Eye (tissue), 1 donor: ENCODE measurements at places on chromosomes 11 and 22.
A peak's percentile ranks its signal among the peaks of the same experiment; 100 is the strongest.

DNA sequence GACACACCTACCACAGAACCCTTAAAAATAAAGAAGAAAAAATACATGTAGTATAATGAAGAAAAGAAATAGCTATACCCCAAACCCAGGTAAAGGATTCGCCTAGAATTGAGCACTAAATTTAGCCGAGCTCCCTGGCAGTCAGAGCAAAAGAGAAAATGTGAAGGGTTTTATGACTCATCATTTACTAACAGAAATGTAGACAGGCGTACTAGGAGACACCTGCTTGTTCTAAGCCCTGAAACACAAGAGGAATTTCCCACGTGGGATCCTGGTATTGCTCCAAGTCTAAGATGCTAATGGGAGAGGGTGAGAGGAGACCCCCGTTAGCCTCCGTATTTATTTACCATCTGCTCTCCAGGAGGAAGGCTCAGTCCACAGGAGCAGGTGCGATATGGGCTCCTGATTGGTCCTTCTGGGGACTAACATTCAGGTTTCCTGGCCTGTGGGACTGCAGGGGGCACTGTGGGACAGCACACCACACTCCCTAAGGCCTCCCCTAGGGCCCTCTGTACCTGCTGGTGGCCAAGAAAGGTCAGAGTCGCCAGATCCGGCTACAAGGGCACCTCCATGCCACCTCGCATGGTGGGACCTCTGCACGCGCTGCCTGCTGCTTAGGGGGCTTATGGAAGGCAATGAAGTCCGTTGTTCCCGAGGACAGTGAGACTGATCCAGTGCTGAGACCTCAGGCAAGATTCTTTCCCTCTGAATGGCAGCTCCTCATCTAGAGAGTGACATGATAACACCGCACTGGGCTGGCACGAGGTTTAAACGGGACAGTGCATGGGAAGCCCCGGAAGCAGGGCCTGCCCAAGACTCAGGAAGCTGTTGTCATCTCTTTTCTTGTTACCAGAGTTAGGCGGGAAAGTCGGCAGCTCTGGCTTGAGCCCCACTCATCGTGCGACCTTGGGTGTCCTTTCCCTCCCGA, 25.8 kb downstream of the KCNC1 start:
- peak; percentile 59 for DNase-seq

DNA sequence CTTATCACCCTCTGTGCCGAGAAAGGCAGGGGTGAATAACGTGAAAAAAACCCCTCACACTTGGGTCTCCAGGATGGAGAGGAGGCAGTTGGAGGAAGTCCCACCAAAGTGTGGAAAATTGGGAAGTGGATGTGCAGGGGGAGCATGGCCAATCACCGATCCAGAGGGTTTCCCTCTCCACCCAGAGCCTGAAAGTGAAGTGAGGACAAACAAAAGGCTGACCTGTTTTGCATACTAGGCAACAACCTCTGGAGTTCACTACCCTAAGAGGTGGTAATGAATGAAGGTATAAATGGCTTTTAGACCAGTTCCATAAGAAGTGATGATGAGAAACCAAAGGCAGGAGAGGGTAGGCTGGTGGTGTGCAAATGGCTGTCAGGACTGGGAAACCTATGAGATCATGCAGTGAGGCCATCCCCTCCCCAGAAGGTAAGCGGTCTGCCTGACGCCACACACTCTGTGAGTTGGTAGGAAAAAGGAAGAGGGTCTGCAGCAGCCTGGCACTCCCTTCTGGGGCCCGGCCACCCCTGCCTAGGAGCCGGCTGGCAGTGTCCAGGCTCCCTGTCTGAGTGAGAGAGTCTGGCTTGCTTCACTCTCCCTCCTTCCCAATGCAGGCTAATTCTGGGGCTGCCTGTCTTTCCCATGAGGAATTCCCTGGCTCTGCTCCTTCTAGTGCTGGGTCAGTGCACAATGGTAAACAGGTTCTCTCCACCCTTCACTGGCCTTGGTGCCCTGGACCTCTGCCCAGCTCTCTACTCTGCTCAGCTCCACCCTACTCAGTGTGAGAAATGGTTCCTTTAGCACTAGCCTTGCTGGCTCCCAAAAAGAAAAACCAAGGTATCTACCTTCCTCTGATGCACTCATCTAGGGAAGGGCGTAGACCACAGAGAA, 15.6 kb downstream of the TBC1D10A start:
- DNase-seq = peak; percentile 16

DNA sequence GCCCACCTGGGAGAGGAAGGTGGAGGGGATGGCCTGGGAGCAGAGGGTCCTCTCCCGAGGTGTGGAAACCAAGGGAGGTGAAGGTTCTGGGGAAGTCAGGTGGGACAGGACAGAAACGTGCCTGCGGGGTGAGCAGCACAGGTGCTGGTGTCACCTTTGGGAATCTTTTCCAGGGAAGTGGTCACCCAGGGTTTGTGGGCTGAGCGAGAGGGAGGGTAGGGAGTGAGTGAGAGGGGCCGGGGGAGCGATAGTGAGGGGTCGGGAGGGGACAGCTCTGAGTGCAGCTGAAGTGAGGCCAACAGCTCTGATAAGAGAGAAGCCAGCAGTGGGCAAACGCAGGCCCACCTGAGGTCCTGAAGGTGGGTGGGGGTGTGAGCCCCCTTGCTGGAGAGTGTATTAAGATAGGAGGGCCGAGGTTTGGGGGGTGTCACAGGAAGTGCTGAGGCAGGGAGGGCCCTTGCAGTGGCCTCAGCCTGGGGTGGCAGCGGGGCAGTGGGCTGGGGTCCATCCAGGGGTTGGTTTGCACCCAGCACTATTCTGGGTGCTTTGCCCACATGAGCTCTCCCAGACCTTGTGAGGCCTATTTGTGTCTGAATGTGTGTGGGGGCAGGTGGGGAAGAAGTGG, 1.6 kb upstream of the SHANK3 start:
- no peak for DNase-seq

- no peak for DNase-seq
Measured at GRCh38 chr11:15958910-15959309, 397.4 kb downstream of the SOX6 start.

DNA sequence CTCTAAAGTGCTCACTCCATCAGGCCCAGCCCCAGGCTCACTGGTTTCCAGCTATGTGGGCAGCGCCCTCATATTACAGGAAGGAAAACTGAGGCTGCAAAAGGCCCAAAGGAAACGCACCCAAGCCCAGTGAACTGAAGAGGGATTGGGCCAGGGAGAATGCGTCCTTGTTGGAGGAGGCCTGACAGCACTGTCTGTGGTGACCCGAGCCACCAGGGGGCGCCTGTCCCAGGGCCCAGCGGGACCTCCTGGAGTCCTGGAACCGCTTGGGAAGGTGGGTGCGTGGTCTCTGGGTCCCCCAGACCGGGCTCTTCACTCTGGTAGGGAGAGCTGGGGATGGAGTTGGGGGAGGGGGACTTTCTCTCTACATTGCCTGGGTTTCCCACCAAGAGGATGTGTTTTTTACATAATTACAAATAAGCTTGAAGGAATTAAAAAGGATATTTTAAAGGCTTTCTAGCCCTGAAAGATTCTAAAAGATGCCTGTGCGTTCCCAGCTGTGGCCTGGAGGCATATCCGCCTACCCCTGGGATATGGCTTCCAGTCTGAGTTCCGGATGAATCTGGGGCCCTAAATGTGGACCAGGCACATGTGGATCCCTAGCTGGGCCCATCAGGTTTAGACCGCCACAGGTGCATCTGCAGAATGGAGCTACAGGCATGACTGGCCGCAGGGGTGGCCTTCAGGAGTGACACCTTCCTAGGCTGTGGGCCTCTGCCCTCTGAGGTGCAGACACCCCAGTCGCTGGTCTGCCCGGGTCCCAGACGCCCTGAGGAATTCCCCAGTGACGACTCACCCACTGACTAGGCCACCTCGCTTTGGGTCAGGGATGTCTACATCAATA, 4.2 kb downstream of the SPI1 start:
- DNase-seq = peak; percentile 83
